ENCODE measurements at places on chromosomes 7 and 10.

DNA sequence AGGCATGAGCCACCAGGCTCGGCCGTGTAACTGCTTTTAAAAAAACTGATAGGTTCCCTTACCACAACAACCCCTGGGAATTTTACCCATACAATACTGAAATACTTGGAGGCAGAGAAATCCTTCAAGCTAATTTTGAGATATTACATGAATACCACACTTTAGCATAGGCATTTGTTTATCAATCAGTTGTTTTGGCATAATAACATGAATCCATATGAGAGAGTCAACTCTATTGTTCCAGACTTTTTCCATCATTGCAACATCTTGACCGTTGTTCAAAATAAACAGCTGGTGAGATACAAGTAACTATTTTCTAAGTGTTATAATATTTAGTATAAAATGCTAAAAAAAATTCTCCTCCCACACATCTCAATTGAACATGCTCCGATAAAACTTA is 36.8 kb downstream of the LAMB4 start:
- DNase-seq = no peak

GRCh38 chr10:22856444-22857074 is 71.3 kb upstream of the ARMC3 start:
- no peak for DNase-seq

DNA sequence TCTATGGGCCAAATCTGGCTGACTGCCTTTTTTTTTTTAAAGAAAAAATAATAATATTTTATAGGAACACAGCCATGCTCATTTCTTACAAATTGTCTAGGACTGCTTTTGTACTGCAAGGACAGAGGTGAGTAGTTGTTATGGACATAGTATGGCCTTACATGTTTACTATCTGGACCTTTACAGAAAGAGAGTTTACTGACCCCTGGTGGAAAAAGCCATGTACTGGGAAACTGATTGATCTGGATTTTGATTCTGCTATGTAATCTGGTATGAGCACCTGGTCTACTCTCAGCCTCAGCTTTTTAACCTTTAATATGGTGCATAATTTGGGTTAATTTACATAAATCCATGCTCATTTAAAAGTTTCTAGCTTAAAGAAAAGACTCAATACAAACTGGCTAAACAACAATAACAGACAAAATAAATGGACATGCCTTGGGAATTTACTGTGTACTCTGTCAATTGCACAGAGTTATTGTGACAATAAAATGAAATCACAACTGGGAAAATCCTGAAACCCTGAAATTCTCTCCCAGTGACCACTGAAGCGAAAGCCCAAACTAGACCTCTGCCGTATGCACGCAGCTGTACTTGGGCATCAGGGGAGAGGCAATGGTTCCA is 260.7 kb downstream of the BMPER start:
- no peak for DNase-seq

DNA sequence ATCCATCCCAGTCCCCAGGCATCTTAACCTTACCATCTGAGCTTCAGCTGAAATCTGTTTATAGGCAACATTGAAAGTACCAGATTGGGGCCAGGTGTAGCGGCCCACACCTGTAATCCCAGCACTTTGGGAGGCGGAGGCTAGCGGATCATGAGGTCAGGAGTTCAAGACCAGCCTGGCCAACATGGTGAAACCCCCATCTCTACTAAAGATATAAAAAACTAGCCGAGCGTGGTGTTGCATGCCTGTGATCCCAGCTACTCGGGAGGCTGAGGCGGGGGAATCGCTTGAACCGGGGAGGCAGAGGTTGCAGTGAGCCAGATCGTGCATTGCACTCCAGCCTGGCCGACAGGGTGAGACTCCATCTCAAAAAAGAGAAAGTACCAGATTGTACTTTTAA is 39.0 kb downstream of the CRCP start:
- DNase-seq = no peak

DNA sequence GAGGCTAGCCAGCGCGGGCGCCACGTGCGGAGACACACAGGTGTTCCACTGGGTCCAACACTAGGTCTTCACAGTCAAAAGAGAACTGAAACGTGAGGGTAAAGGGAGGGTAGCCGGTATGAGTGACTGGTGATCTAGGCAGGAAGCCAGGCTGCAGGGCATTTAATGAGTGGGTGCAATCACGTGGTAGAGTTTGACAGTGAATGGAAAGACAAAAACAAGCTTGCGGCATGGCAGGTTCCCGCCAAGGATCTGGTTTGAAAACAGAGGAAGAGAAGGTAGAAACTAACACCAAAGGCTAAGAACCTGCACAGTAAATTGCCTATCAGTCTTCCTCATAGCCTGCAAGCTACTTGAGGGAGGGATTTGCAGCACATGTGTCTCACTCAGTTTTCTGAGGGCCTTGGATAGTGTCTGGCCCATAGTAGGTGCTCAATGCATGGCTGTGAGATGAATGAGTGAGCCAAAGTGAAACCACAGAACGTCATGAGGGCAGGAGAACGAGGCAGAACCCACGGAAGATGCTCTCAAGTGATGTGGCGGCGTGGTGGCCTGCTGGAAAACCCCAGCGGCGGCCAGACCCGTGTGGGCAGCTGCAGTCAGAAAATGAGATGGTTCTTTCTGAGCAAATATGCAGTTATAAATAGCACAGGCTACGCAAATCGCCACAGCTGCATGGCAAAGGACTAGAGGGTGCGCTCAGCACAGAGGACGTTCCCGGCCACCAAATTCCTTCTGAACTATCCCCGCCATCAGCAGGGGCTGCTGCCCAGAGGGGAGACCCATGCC is 183.6 kb upstream of the NFE2L3 start:
- DNase-seq = no peak

- DNase-seq = no peak
Measured at GRCh38 chr10:110392868-110393740, 88.4 kb upstream of the SMNDC1 start.

- no peak for DNase-seq
Measured at GRCh38 chr7:39413636-39414223, 152.5 kb upstream of the YAE1 start.

DNA sequence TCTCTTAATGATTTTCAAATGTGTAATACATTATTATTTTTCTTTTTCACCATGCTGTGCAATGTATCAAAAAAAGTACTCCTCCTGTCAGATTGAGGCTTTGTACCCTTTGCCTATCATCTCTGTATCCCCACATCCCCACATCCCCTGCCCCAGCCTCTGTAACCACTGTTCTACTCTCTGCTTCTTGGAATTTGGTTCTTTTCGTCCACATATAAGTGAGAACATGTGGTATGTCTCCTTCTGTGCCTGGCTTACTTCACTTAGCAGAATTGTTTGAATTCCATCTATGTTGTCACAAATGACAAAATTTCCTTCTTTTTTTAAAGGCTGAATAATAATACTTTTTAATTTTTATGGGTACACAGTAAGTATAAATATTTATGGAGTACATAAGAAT is 13.8 kb downstream of the TAF3 start:
- DNase-seq = no peak

DNA sequence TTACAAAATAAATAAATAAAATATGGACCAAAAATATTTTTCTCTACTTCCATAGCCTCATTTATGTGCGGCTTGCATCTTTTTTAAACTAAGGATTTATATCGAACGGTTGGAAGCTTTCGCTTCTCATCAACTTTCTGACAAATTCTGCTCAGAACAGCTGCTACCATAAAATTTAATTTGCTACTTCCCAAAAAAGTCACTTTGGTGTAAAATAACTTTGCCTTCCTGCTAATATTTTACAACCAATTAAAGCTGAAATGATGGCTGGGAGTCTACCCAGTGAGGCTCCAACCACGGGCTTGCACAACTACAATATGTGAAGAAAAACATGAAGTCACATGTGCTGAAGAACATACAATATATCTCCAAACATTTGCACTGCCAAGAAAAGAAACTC is 253.1 kb upstream of the NEBL start:
- DNase-seq = no peak

DNA sequence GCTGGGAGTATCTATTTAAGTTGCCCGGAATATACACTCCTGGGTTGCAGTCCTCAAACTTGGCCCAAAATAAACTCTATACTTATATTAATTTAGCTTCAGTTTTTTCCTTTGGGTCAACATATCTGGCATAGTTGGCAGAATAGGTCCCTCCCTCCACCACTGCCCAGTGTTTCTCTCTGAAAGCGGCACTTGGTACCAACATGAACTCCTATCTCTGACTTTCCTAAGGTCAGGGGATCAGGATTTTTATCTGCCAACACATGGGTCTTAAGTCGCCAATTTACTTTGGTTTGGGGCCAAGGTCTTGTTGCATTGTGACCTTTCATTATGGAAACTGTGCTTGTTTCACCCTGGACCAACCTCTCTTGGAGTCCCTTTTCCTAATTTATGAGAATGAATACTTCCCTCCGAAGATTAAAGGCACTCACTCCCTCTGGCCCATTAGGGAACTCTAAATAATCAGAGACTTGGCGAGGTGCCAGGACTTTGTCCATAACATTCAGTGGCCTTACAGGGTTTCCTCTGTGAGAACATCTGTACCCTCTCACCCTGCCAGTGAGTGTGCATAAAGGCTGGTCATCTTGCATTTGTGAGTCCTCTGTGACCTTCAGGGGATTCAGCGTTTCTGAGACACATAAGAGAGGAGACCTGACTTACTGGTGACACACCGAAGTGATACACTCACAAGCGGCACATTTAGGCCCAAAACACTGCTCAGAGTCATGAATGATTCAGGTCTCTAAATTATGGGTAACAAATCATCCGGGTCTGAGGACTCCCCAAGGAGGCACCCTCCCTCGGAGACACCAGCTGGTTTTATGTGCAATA is 19.7 kb upstream of the FKBP9 start:
- peak; percentile 73 for DNase-seq

- no peak for DNase-seq
Measured at GRCh38 chr10:133614830-133615580, 11.6 kb downstream of the FRG2B start.

GRCh38 chr7:33959676-33960075 is 54.3 kb downstream of the BMPER start:
- DNase-seq = no peak

DNA sequence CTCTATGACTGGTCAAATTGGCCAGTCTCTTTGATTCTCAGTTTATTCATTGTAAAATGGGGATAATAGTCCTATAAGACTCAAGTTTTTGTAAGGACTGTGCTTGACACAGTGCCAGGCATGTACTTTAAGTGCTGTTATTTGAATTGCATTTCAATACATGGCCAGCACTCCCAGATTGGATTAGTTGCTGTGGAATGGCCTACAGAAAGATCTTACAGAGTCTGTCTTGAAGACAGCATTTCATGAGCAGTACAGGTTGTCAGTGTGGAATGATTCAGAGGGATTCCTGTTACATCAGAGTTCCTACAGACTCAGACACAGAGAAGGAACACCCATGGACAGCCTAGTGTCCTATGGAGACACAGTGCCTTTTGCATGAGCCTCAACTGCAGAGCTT is 238.1 kb upstream of the BMPER start:
- DNase-seq = no peak

GRCh38 chr10:56991591-56992069 is 630.6 kb upstream of the ZWINT start:
- no peak for DNase-seq

- DNase-seq = no peak
Measured at GRCh38 chr7:9200626-9201025, 767.2 kb downstream of the NXPH1 start.

DNA sequence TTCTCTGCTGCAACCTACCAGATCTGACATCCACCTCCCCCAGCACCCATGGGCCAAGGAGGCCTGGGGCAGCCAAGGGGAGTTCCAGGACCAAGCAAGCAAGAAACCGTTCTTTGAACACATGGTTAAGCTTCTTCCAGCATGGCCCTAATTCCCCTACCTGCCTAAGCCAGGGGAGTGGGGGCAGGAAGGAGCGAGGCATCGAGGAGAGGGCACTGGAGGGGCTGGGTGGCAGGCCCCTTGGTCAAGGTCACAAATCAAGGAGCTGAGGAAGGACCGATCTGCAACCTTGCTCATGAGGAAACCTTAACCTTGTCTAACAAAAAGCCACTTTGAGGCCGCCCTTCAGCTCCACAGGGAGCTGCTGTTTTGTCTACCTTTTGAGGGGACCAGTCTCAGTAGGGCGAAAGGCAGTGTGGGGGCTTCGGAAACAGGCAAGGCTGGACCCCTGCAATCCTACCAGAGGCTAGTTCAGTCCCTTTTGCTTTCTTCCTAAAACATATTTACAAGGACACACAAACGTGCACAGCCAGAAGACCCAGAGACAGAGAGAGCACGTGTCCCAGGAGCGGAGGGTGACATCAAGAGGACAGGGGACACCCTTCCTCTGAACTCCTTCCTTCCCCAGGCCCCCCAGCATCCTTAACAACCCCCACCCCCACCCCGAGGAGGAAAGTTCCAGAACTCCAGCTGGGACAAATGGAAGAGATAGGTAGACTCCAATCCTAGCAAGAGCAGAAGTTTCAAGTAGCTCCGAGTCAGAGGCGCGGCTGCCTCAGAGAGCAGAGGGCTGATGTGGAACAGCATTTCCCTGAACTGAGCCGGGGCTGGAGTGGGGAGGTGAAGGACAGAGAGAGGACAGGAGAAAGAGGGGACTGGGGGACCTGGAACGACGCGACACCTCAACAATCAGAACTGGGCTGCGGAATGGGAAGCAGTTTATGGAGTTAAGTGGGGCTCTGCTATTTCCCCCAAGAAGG is 28.2 kb downstream of the SPOCK2 start:
- DNase-seq = no peak

DNA sequence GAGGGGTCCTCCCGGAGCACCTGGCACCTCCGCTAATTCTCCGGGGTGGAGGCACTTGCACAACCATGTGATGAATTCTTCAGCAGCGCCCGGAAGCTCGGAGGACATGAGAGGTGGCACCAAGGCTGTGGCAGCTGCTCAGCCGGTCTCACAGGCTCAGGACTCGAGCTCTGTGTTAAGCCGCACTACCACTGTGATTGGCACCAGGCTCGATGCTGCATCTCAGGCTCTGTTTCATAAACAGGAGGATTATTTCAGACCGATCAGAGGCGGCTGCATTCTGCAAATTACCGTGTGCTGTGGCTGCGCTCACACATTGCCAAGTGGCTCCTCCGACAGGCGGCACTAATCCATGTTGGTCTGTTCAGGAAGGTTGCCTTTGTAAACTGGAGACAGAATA is 495.2 kb downstream of the DNAJB6 start:
- no peak for DNase-seq

GRCh38 chr10:51630640-51631005 is 68.8 kb downstream of the CSTF2T start:
- DNase-seq = no peak

DNA sequence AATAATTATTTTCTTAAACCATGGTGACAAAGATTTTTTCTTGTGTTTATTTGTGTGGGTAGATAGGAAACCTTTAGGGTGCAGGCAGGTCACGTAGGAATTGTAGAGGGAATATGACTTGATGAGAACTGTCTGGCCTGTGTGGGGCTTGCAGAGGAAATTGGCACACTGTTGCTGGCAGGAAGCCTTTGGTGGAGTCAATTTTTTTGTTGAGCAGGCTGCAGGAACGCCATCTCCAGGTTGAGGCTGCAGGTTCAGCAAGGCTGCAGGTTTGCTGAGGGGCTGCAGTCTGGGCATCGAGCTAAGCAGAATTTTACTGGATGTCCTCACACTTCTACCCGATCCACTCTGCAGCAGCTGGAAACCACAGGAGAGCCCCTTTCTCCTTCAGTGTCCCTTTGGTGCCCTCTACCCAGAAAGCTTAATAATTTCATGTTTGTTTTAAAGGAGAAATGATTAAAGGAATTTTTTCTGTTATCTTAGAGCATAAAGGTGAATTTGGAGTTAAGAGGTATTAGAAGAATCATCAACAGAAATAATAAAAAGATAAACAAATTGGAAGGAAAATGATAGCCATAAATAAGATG is 37.0 kb downstream of the TBC1D12 start:
- no peak for DNase-seq

GRCh38 chr10:61271127-61271780 is 181.9 kb downstream of the TMEM26 start:
- no peak for DNase-seq
